Stimulated activated CD4-positive, alpha-beta T cell treated with anti-CD3 and anti-CD28 coated beads, Interleukin-4, amount 100 ng/mL, for 4 hours (primary cell): ENCODE measurements at places on chromosomes 12 and 14.

DNA sequence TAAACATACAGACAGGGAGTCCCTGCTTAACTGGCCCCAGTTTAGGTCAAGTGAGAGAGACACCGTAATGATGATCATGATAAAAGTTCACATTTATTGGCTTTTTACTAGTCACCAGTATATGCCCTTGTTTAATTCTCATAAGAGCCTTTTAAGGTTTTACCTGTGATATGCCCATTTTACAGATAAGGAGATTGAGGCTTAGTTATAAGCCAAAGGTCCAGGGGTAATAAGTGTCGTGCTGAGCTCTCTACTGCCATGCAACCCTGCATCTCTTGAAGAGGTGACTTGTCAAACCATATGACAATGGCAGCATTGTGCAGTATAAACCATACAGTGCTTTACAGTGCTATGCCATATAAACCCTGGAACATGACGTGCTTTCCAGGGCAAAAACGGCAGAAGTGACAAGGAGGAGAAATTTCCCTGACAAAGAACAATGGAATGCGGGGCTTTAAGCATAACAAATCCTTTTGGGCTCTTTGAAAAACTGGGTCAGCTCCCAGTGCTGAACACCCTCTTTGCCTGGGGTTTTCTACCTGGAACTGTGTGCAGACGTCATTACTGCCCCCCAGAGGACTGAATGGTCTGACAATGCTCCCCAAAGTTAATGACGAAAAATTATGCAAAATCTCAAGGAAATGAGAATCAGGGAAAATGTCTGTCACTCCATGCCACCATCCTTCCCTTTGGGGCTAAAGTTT is 59.7 kb upstream of the C14orf132 start:
- DNase-seq: no peak

DNA sequence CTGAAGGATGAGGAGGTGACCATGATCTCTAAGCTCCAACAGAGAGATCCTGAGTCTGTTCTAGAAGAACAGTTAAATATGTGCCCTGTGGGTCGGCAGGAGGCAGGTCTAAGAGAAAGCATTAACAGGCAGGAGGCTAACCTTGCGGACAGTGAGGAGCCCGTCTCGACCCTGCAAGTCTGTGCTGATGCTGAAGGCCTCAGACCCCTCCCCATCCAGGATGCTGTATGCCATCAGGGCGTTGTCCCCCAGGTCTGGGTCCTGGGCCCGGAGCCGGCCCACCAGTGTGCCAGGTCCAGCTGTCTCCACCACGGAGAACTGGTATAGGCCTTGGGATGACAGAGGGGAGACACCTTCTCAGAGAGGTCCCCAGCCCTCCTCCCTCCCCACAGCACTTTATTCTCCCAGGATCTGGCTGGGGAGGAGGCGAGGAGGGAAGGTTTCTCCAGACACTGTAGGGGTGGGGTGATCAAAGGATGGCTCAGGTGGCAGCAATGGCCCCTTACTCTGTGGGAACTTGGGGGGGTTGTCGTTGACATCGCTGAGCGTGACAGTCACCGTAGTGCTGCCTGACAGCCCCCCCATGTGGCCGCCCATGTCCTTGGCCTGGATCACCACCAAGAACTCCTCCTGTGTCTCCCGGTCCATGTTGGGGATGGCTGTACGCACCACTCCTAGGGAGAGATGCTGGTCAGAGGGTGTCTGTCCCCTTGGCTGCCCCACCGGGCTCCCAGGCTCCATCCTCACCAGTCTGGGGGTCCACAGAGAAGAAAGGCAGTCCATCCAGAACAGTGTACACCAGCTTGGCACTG is 3.1 kb downstream of the CDH24 start:
- no peak for DNase-seq

- DNase-seq: no peak
Observed at GRCh38 chr14:99880651-99881420, 87.6 kb downstream of the EML1 start.

DNA sequence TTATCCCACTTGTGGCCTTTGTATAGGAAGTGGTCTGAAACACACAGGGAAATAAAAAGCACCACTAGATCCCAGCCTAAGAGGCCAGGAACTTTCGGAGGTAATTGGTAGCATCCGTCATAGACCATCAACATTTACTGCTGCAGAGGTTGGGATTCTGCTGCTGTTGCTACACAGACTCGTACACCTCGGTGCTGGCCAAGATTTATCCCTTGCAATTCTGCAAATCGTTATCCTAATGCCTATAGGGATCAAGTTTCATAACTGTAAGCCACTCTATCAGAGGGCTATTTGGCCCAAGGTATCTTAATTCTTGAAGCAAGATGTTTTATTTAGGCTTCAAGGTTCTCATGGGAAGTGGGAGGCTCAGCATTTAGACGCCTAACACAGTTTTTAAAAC is 913.6 kb downstream of the GALC start:
- no peak for DNase-seq

DNA sequence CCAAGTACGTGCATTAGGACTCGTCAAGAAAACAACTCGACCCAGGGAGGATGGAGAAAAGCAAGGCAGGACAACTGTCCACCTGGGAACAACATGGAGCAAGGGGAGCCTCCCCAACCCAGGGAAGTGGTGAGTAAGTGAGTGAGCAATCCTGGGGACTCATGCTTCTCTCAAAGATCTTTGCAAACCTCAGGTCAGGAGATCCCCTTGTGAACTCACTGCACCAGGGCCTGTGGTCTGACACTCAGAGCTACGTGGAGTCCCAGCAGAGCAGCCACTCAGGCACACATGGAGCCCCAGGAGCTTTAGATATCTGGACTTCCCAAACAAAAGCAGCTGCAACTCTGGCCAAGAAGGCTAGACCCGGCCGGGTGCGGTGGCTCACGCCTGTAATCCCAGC is 12.2 kb upstream of the OR5AU1 start:
- DNase-seq: no peak

- no peak for DNase-seq
Observed at GRCh38 chr14:49851813-49852212, 775 bp downstream of the NEMF start.

GRCh38 chr14:52277552-52277951 is 10.1 kb downstream of the PTGDR start:
- DNase-seq: no peak

- DNase-seq: no peak
Observed at GRCh38 chr14:105602799-105603793, 76.7 kb downstream of the TMEM121 start.

- no peak for DNase-seq
Observed at GRCh38 chr14:83960832-83961512, 1569.0 kb upstream of the FLRT2 start.

DNA sequence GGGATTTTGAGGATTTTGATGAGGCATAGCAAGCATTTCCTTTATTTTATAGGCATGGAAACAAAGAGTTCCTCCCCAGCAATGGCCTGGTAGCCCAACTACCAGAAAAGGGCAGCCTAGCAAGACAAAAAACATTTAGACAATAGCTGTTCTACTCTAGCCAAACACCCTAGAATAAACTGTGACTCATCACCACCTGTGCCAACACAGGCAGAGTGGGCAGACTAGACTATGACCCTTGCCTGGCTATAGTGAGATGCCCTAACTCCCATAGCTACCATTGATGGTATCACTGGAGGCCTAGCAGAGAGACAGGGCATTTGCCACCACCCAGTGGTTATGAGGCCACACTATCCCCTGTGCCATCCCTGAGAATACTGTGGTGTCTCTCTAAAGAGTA is 15.5 kb upstream of the CCER1 start:
- DNase-seq: no peak

GRCh38 chr12:10641735-10642500 is 28.5 kb upstream of the MAGOHB start:
- no peak for DNase-seq

GRCh38 chr12:120497524-120498150 is 1.7 kb downstream of the DYNLL1 start:
- DNase-seq: no peak

DNA sequence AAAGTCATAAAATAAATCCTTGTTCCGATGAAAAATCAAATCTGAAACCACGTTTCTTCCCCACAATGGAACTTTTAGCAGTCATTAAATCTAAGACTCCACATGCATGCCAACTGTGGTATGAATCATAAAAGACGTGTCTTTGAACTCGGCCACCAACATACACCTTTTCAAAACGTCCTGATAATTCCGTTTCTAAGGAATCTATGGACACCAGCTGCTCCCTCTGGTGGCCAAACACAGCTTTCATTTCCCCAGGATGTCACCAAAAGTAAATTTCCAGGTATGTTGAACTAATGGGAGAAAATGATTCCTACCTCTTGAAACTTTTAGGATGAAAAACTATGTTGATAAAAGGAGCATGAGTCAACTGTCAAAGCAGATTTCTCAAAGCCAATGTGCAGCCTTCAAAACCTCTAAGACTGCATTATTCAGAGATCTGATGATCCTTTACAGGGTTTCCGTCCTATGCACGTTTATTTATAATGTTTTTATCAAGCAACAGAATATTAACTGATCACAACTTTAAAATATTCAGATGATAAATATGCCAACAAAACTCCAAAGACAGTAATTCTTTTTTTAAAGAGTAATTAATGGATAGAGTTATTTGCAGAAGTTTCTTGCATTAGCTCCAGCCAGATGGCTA is 96.2 kb downstream of the CIT start:
- DNase-seq: no peak

- no peak for DNase-seq
Observed at GRCh38 chr14:22955702-22956569, 954 bp downstream of the HAUS4 start.

DNA sequence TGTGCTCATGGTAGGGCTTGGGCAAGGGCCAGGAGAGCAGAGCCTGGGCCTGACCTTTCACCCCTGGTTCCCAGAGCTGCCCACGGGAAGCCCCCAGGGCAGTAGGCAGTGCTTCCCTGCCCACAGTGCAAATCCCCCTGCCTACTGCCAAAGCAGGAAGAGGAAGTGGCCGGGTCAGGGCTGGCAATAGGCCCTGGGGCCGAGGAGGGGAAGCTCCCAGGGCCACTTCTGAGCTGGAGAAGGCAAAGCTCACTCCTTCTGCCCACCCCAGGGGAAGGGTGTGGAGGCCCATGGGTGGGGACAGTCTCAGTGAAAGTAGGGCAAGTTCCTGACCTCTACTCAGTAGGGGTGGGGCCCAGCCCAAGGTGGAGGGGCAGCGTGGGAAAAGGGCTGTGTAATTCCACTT is 5.4 kb upstream of the NR4A1 start:
- DNase-seq: no peak

- DNase-seq: no peak
Observed at GRCh38 chr14:69483765-69484443, 624 bp upstream of the PLEKHD1 start.

DNA sequence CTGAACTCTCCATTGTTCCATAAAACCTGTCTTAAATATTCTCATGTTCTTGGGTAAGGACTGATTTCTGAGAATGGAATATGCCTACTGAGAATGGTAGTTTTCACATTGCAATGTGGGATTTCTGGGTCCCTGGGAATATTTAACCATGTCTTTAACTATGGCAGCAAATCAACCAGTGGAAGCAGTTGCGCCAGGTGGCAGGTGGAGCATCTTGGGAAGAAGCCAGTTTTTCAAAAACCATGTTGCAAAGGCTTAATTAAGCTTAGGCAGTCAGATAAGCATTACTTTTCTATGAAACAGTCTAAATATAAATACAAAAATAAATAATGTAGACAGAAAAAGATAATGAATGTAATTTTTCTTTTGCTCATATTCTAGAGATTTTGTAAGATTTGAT is 448.1 kb downstream of the ADAMTS20 start:
- no peak for DNase-seq

DNA sequence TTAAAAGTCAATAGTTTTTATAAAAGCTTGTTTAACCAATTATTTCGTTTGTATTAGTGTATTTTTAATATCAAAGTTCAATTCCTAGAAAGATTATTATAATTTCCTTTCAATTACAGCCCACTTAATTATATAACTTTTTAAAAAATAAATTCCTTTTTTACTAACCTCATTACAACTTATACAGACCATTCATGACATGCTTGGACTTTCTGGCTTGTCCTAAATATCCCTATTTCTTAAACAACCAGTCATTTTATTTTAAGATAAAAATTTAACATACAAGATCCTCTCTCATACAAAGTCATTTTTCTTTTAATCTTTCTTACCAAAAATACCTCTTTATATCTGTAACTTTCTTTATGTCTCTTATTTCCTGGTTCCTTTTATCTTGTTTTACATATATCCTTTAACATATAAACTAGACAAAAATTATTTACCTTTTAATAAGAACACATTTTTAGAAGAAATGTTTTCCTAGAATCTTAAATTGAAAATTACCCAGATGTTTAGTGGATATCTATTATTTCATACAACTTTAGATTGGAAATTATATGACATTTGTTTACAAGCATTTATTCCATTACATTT is 10.4 kb upstream of the TMEM263 start:
- no peak for DNase-seq

DNA sequence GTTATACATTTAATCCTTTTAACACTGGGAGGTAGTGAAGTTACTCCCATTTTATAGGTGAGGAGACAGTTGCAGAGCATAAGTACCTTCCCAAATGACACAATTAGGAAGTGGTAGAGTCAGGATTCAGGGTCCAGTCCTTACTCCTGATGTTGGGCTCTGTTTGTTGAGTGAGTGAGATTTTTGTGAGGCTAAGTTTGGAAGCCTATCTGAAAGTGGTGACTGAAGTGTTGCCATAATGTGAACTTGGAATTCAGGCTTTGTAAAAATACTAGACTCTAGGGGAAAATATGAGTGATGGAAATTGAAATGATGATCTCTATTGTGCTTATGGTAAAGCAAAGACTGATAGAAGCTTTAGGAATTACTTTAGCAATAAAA is 2.2 kb downstream of the NUDT4 start:
- DNase-seq: no peak

- no peak for DNase-seq
Observed at GRCh38 chr14:96307434-96307833, 51.4 kb downstream of the BDKRB1 start.

GRCh38 chr12:3755898-3756297 is 3.0 kb upstream of the CRACR2A start:
- no peak for DNase-seq

DNA sequence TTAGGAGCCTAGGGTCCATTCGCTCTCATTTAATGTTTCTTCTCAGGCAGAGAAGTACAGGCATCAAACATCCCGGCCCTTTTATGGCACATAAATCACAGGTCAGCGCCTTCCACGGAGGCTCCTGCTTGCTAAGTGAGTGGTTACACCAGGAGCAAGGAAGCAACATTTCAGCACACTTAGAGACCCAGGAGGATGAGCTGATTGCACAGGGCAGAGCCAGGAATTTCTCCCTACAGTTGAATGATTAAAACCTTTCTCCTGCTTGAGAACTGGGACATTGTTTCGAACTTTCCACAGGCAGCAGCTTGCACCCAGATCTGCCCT is 233.4 kb downstream of the SPTSSA start:
- DNase-seq: no peak
